ENCODE measurements at places on chromosomes 16 and 17. TPM values are rescaled to one million over a fixed set of nuclear protein-coding genes. Genes with fewer than 3 reads are reported as not detected.

The GPATCH8 gene
- 8.8 TPM for polyA plus RNA-seq

The MEIOB gene
- not detected for polyA plus RNA-seq

The DDX5 gene
- 1,758 TPM for polyA plus RNA-seq

The STH gene
- polyA plus RNA-seq, result not detected

The MT1M gene
- not detected for polyA plus RNA-seq

The KIF19 gene
- not detected for polyA plus RNA-seq

The RTN4RL1 gene
- polyA plus RNA-seq, result 0.11 TPM

DNA sequence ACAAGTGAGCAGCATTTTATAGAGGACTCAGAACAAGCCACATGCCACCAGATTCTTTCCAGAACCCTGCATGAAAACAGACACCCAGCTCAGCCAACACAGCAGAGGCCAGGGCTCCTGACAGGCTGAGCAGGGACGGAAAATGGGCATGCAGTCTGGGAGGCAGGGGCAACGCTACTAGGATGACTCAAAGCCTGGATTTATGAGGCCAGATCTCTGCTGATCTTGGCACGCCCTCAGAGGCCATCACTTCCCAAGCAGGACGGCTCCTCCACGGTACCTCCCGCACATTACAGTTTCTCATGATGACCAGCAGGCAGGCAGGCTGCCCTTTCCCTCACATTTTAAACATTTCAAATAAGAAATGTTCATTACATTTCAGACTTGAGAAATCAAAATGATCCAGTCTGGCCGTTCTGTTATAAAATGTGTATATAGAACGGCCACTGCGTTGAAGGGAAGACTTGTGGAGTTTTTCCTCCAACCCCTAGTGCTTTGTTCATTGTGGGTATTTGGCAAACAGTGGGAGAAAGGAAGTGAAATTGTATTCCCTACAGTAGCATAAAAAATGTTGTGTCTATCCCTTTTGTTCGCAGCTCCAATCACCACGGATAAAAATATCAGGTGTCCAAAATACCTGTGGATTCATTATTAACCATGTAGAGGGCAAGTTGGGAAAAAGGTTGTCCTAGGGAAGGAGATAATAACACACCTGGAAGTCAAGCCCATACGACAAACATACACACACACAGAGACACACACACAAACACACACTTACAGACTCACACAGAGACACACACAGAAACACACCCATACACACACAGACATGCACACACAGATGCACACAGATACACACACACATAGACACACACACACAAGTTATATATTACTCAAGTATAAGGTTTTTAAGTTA is 64.8 kb upstream of the ADAMTS18 start:
- DNase-seq, result no peak
- no peak overlapping the region for H3K27ac ChIP-seq
- no peaks in the 10 kb centered on the region for H3K27me3 ChIP-seq
- no peaks in the 10 kb centered on the region for H3K4me1 ChIP-seq
- H3K4me3 ChIP-seq, result no peak overlapping the region

GRCh38 chr17:11081342-11081741 is 159.7 kb upstream of the SHISA6 start:
- H3K4me3 ChIP-seq, result no peak overlapping the region
- H3K27me3 ChIP-seq, result no peaks in the 10 kb centered on the region
- H3K4me1 ChIP-seq, result no peaks in the 10 kb centered on the region

- no peak overlapping the region for H3K4me3 ChIP-seq
- no peak overlapping the region for H3K27ac ChIP-seq
- no peaks in the 10 kb centered on the region for H3K4me1 ChIP-seq
- no peaks in the 10 kb centered on the region for H3K36me3 ChIP-seq
- DNase-seq, result no peak
- no peaks in the 10 kb centered on the region for H3K27me3 ChIP-seq
Observed at GRCh38 chr16:72255786-72256185, 83.8 kb upstream of the PMFBP1 start.

DNA sequence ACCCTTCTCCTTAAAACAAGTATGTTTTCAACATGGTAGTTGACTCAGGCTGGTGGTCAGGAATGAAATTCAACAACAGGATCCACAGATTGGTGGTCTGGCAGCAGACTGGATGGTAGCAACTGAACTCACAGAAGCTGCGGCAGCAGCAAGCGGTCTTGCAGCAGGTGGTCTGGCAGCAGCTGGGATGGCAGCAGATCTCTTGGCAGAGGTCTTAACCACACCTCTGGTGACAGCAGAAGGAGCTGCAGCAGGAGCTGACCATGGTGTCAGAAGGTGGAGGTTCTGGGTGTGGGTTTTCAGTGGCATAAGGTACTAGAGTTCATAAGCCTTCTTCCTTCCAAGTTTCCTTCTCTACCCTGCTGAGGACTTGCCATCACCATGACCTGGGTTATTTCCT is 2.2 kb upstream of the KRTAP4-1 start:
- peaks cover 3% of the 10 kb centered on the region for H3K27me3 ChIP-seq
- H3K36me3 ChIP-seq, result no peaks in the 10 kb centered on the region
- no peak overlapping the region for H3K4me3 ChIP-seq

DNA sequence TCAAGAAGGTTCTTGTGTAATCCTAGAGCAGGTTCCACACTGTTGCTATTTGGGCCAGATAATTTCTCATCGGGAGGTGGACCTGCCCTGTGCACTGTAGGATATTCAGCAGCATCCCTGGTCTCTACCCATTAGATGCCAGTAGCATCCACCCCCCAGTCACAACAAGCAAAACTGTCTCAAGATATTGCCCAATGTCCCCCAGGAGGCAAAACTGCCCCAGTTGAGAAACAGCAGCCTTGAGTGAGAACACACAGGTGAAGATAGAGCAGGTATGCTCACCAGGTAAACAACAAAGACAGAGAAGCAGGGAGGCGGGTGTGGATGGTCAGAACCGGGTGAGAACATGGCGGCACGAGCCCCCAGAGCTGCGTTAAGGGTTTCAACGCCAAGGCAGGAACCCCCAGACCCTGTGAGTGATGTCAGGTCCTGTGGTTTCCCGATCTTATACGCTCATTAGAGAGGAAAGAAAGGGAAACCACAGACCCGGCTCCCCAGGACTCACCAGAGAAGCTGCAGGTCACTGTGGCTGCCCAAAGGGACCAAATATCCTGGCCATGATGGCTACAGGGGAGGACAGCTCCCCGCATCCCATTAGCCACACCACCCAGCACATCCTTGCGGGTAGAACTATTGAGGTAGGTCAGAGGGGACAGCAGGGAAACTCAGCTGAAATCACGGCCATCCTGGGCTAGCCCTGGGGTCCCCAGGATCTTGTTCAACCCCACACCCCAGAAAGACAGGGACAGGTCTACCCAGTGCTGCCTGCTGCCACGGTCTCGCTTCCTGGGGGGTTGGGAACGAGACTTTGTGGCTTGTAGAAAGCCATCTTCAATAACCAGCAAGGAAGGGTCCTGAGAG is 21.2 kb downstream of the CDC42EP4 start:
- no peak for DNase-seq
- H3K4me1 ChIP-seq, result peaks cover 49% of the 10 kb centered on the region
- no peaks in the 10 kb centered on the region for H3K27me3 ChIP-seq
- peak overlapping the region; percentile 4 for H3K4me3 ChIP-seq
- peak overlapping the region; percentile 84 for H3K27ac ChIP-seq

GRCh38 chr17:43382776-43383175 is 16.0 kb upstream of the ARL4D start:
- H3K27me3 ChIP-seq, result no peaks in the 10 kb centered on the region
- H3K4me1 ChIP-seq, result peaks cover 9% of the 10 kb centered on the region
- no peaks in the 10 kb centered on the region for H3K36me3 ChIP-seq
- no peak overlapping the region for H3K4me3 ChIP-seq
- H3K27ac ChIP-seq, result no peak overlapping the region
- DNase-seq, result no peak

GRCh38 chr17:9001559-9001958 is 19.8 kb upstream of the NTN1 start:
- peaks cover 67% of the 10 kb centered on the region for H3K27me3 ChIP-seq
- peaks cover 22% of the 10 kb centered on the region for H3K4me1 ChIP-seq
- H3K27ac ChIP-seq, result no peak overlapping the region
- no peaks in the 10 kb centered on the region for H3K36me3 ChIP-seq
- no peak overlapping the region for H3K4me3 ChIP-seq

- H3K4me3 ChIP-seq, result no peak overlapping the region
- no peaks in the 10 kb centered on the region for H3K36me3 ChIP-seq
- H3K27ac ChIP-seq, result peak overlapping the region; percentile 50
- no peaks in the 10 kb centered on the region for H3K27me3 ChIP-seq
Observed at GRCh38 chr16:17302620-17303019, 168.1 kb downstream of the XYLT1 start.

DNA sequence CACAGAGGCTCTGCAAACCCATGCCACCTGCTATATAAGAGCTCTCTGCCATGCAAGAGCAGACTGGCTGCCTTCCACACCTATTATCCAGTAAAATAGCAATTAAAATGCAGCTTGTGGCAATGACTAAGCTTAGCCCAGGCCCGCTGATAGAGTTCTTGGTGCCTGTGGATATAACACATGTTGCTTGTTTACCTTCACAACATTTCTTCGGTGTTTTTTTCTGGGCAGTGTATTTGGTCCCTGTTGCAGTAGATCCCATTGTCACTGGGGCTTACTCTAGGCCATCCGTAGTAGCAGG is 63.5 kb downstream of the SPECC1 start:
- H3K36me3 ChIP-seq, result no peaks in the 10 kb centered on the region
- H3K27me3 ChIP-seq, result no peaks in the 10 kb centered on the region
- peak overlapping the region; percentile 85 for H3K27ac ChIP-seq
- no peak overlapping the region for H3K4me3 ChIP-seq
- no peak for DNase-seq
- peaks cover 71% of the 10 kb centered on the region for H3K4me1 ChIP-seq

GRCh38 chr16:55510185-55510805 is 1.4 kb downstream of the LPCAT2 start:
- peak; percentile 41 for DNase-seq
- H3K27me3 ChIP-seq, result no peaks in the 10 kb centered on the region
- H3K4me1 ChIP-seq, result peaks cover 22% of the 10 kb centered on the region
